ENCODE measurements at places on chromosomes 13 and 19.

- DNase-seq = no peak
Observed at GRCh38 chr13:67950603-67951002, 720.5 kb upstream of the PCDH9 start.

DNA sequence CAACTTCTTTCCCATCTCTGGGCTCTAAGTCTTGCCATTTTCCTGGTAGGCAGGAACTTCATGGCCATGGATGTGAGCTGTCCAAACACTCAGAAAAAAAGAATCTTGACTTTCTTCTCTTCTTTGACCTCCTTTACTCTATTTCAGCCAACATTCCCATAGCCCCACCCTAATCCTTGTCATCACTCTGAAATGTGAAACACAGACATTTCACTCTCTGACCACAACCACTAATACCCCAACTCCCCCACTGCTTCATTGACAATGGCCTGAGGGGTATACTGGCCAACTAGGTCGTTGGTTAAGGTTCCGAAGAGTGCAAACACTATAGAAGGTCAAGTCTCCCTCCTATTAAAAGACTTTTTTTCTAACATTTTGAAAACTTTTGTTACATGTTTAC is 4.7 kb upstream of the CYP2A13 start:
- no peak for DNase-seq

DNA sequence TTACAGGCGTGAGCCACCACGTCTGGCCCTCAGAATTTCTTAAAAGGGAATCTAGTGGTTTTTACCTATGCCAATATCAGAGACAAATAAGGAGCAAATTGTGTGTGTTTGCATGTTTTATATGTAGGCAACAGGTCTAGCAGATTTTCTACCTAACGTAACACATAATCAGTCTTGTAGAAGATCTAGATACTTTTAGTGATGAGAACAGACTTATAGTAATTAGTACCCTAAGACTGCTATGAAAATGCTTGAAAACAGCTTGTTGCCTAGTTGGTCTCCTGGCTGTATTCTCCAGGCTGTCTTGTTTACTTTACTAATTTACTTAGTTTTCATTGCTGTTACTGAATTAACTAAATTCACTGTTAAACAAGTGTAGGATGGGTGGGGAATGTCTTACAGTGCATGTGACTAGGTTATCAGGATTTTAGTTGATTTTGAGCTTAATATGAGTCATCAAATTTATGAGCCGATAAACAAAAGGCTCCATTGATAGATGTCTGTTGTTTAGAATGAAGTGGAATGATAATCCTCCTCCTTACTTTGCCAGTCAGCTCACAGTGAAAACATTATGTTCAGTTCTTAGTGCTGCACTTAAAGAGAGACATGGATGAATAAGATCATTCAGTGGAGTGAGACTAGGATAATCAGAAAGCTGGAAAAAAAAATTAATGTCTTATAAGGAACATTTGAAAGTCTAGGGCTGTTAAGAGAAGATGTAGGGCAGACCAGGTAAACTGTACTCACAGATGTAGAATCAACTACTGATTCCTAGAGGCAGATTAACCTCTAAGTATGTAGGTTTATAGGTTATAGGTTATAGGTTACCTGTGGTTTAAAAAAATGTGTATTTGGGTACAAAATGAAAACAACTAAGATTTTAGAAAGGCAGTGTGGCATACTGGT is 22.4 kb downstream of the GTF2F2 start:
- no peak for DNase-seq

DNA sequence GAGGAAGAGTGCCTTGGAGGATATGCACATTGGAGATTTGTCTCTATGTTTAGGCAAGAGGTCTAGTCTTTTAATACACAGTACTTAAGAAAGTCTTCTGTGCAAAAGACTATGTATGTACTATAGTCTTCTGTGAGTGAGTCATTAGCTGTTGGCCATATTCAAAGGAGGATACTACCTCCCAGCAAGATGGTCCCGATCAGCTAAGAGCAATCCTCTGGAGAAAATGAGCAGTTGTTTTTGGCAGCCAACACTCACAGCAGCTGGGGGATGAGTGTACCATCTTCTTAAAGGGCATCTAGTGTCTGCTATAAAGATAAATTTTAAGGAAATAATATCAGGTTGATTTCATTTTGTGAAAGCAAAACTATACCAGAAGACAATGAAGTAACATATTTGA is 487.8 kb downstream of the KCTD12 start:
- no peak for DNase-seq

DNA sequence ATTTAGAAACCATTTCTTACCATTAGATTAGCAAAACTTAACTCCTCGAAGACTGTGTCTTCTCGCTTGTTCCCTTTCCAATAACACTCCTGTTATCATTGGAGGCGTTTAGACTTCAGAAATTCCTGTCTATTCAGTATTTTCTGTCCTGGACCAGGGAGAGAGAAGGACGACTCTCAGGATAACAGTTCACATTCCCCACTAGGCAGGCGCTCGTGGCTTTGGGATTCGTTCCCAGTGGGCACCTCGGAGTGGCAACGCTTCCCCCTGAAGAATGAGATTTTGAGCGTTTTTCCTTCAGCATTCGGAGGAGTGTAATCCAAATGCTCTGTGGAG is 429 bp upstream of the ZNF225 start:
- DNase-seq = no peak

- DNase-seq = peak; percentile 99
Observed at GRCh38 chr19:52139252-52140031, at the start of gene ZNF616. TSS of gene ZNF616 (minus strand) at chr19:52139938. CDS start at chr19:52130512, 9,426 bp downstream.

GRCh38 chr19:15591796-15592195 is 23.2 kb upstream of the CYP4F8 start:
- no peak for DNase-seq

DNA sequence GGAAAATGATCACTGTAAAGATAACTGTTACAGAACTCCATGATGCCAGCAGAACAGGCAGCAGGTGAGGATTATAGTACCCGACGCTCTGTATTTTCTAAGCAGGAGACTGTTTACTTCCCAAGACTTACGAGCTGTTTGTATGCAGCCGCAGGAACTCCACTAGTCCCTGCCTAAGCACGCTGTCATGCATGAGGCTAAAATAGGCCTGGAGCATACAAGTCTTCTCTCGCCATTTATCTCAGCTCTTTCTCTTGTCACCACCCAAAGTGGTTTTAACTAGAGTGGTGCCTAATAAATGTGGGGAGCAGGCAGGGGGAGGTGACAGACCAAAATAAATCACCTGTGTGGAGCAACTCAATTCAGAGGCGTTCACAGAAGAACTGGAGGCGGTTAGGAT is 175.8 kb downstream of the TDRD3 start:
- DNase-seq = no peak

DNA sequence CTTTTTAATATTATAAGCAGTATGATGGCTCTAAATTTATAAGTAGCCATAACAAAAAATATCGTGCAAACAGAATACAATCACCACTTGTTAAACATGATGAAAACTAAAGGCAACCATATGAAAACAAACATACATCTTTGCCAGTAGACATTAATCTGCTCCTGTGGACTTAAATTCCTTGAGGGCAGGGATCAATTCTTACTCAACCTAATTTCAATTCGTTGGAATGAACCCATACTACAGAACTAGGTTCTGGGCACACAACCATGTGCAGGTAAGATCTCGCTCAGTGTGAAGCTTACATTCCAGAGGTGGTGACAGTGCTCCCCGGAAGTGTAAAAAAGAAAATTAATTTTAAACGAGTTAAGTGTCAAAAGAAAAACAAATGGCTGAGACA is 13.4 kb downstream of the TBC1D4 start:
- DNase-seq = no peak

DNA sequence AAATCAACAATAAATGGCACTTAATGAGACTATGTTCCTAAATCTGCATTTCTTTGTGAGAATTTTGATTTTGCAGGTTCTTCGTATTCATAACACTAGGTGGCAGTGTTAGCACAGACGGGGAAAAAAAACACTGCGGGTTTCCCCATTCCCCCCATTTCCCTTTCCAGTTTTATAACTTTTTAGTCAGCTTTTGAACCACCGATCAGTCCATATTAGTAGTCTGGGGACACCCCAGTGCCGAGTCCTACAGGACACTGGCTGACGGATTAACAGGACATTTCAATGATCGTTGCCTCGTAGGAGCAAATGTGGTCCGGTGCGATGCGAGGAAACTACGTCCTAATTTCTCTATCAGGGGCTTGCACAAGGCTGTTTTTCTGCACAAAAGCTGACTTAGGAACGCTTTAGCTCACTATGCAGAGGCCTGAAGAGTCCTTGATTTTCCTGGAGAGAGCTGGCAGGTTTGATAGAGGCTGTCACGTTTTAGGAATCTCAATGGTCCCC is 234.3 kb downstream of the LMO7 start:
- DNase-seq = peak; percentile 15

GRCh38 chr19:48650974-48651682 is 5.1 kb upstream of the CA11 start:
- DNase-seq = no peak

DNA sequence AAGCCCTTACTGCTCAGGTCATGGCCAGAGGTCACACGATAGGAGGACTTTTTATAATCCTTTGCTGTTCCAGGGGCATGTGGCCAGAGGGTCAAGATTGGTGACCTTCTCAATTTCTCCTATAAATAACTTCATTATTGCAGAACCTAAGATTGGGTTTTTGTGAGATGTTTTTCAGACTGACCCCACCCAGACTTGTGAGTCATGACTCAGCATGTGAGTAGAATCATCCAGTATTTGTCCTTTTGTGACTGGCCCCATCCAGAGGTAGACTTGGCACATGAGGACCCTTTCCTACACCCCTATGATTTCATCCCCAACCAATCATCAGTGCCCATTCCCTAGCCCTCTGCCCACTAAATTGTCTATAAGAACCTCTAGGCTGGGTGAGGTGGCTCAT is 84.5 kb upstream of the ABCC4 start:
- DNase-seq = no peak

GRCh38 chr19:17346109-17346671 is 8.8 kb downstream of the GTPBP3 start:
- peak; percentile 87 for DNase-seq

GRCh38 chr19:38466050-38466449 is 32.6 kb downstream of the RYR1 start:
- DNase-seq = no peak

- DNase-seq = no peak
Observed at GRCh38 chr13:23848646-23849141, 40.5 kb downstream of the MIPEP start.

GRCh38 chr19:48496959-48497727 is 14.5 kb downstream of the LMTK3 start:
- no peak for DNase-seq

DNA sequence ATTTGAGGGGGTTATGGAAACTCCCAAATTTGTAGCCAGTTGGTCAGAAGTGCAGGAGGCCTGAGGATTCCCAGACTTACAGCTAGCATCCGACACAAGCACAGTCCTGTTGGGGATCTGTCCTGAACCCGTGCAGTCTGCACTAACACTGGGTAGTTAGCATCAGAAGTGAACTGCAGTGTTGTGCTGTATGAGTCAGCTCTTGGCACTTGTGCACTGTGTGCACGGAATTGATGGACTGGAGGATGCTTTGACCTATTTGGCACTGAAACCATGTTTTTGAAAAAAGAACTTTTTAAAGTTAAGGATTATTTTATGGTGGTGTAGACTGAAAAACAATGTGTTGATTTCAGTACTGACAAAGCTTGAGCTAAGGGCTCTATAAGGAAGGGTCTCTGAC is 279.0 kb downstream of the NHLRC3 start:
- DNase-seq = no peak

DNA sequence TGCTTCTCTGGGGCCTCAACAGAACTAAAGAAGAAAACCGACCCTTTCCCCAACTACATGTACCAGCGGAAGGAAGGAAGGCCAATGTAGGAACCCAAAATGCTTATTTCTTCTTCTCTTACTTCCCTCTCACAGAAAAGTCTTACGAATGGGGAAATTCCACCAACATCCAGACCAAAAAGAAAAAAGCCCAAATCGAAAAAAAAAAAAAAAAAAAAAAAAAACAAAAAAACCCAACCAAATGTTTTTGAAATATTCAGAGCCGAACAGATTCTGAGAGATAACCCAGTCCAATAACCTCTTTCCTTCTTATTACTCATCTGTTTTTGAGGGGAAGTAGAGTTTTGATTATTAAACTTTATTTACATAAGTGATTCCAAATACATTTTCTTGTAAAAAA is 3.9 kb downstream of the PPM1N start:
- DNase-seq = no peak

- DNase-seq = no peak
Observed at GRCh38 chr19:54302257-54302656, 10.7 kb downstream of the LILRA5 start.

DNA sequence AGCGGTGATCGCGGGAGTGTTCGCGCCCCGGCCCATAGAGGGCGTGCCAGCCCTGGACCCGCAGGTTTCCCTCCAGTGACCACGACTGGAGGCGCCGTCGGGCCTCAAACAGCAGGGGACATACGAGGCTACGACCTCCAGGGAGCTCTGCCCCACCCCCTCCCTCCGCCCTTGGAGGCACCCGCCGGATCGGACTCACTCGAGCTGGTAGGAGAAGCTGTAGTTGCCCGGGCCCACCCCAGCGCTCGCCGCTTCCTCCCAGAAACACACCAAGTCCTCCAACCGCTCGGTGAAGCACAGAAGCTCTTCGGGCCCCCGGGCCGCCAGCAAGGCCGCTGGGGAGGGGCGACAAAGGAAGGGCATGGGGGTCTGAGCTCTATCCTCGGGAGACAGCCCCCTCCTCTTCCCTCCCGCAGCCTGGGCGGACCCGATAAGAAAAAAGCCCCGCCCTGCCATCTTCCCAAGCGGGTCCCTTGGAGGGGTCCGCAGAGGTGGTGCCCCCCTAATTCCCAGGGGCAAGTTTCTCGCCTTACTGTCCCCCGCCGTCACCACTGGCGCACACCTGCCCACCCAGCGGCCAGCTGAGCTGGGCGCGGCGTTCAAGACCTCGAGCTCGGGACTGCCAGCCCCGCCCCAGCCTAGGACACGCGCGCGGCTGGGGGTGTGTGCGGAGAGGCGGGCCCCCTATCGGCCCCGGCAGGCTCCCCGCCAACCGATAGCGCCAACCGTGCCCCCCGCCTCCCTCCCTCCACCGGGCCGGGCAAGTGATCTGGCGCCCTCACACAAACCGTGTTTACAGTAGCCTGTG is 1.0 kb downstream of the EPOR start:
- DNase-seq = peak; percentile 64

DNA sequence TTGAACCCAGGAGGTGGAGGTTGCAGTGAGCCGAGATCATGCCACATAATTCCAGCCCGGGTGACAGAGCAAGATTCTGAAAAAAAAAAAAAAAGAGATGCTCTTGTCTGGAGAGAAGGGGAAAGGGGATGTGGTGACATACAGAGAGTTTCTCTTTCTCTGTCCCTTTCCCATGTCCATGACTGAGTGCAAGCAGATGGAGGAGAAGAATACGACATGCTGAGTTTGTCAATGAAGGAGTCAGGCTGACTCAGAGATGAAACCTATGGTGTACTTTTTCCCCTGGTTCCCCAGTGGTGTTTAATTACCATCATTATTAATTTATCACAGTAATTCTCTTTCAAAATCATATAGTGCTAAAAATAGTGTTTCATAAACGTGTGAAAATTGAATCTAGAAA is 448.8 kb downstream of the FOXO1 start:
- no peak for DNase-seq

GRCh38 chr13:45542878-45543277 is 72.7 kb downstream of the ERICH6B start:
- no peak for DNase-seq

Measured in activated CD4-positive, alpha-beta memory T cell treated with anti-CD3 and anti-CD28 coated beads for 36 hours (primary cell).